Mucosa of gallbladder (tissue), 1 donor: ENCODE measurements at places on chromosomes 3 and 15. TPM values are rescaled to one million over a fixed set of nuclear protein-coding genes. Genes with fewer than 3 reads are reported as not detected.

SLC30A4 gene
- total RNA-seq: 4.7 TPM

ZNF35 gene
- total RNA-seq: 8.4 TPM

KBTBD13 gene
- total RNA-seq: not detected

CDHR4 gene
- total RNA-seq: 0.09 TPM

B4GALT4 gene
- total RNA-seq: 58.1 TPM

RPL22L1 gene
- 16.3 TPM for total RNA-seq

NR2F2 gene
- 288 TPM for total RNA-seq

PLA2G4D gene
- total RNA-seq: not detected

RHOV gene
- total RNA-seq: 0.63 TPM

SOX14 gene
- not detected for total RNA-seq

COL6A6 gene
- 0.12 TPM for total RNA-seq

ANKRD63 gene
- 1.6 TPM for total RNA-seq

PLA2G4B gene
- 20.7 TPM for total RNA-seq

RTP3 gene
- total RNA-seq: not detected

ARRDC4 gene
- 28.3 TPM for total RNA-seq

MTHFS gene
- 45.8 TPM for total RNA-seq

CAMK2N2 gene
- total RNA-seq: 0.40 TPM

RAD51 gene
- 1.3 TPM for total RNA-seq

CHRM5 gene
- total RNA-seq: not detected

IL16 gene
- 16.5 TPM for total RNA-seq

LRRIQ4 gene
- total RNA-seq: not detected

POPDC2 gene
- total RNA-seq: 53.2 TPM

CSPG5 gene
- 0.58 TPM for total RNA-seq

ADGRG7 gene
- 2.0 TPM for total RNA-seq

PPM1L gene
- total RNA-seq: 79.5 TPM

SPINK8 gene
- not detected for total RNA-seq

GOLGA6L26 gene
- not detected for total RNA-seq

GOLGA6L9 gene
- 2.1 TPM for total RNA-seq

CFAP100 gene
- total RNA-seq: 0.40 TPM

PEAK1 gene
- total RNA-seq: 62.1 TPM

PGBD4 gene
- total RNA-seq: 1.2 TPM

GP5 gene
- total RNA-seq: 0.17 TPM

DET1 gene
- 7.4 TPM for total RNA-seq

RPSA gene
- 518 TPM for total RNA-seq

SCAANT1 gene
- not detected for total RNA-seq

ZBED2 gene
- 5.6 TPM for total RNA-seq
